T-helper 17 cell (primary cell): ENCODE measurements at places on chromosomes 7 and 10.
A peak's percentile ranks its signal among the peaks of the same experiment; 100 is the strongest.

GRCh38 chr10:59346321-59346720 lies 16.0 kb downstream of the FAM13C start:
- H3K4me1 ChIP-seq, result no peaks in the 10 kb centered on the region
- no peak for DNase-seq
- H3K4me3 ChIP-seq, result no peak overlapping the region
- H3K36me3 ChIP-seq, result no peaks in the 10 kb centered on the region
- no peak overlapping the region for H3K27ac ChIP-seq

DNA sequence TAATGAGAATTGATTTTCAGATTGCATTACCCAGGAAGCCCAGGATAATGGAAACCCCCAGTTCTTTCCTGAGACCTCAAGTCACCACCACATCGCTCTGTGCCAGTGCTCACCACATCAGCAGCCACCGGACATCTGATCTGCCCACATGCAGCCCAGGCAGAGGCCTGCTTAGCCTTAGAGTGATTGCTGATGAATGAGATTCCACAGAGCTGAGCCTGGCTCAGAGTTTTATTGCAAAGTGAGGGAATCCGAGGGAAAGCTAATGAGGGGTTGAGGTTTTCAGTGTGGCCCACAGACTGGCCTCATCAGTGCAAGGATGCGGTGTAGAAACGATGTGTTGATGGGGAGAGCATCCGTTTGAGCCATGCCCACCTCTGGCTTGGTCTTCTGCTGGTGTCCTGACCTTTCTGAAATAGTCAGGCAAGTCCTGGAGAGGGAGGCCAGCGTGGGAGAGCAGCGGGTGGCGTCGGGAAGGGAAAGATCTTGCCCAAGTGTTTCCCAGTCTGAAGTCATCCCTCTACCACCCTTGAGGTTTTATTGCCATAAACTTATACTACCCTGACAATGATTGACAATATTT lies 120.3 kb downstream of the ITIH5 start:
- H3K4me3 ChIP-seq, result no peak overlapping the region
- peaks cover 21% of the 10 kb centered on the region for H3K27me3 ChIP-seq
- no peaks in the 10 kb centered on the region for H3K36me3 ChIP-seq
- H3K4me1 ChIP-seq, result peaks cover 6% of the 10 kb centered on the region
- no peak overlapping the region for H3K27ac ChIP-seq
- no peak for DNase-seq

GRCh38 chr7:2633538-2634266 lies 1.9 kb downstream of the TTYH3 start:
- no peak for DNase-seq
- peaks cover 12% of the 10 kb centered on the region for H3K4me1 ChIP-seq
- peak overlapping the region; percentile 14 for H3K27ac ChIP-seq
- H3K36me3 ChIP-seq, result no peaks in the 10 kb centered on the region
- no peaks in the 10 kb centered on the region for H3K27me3 ChIP-seq

DNA sequence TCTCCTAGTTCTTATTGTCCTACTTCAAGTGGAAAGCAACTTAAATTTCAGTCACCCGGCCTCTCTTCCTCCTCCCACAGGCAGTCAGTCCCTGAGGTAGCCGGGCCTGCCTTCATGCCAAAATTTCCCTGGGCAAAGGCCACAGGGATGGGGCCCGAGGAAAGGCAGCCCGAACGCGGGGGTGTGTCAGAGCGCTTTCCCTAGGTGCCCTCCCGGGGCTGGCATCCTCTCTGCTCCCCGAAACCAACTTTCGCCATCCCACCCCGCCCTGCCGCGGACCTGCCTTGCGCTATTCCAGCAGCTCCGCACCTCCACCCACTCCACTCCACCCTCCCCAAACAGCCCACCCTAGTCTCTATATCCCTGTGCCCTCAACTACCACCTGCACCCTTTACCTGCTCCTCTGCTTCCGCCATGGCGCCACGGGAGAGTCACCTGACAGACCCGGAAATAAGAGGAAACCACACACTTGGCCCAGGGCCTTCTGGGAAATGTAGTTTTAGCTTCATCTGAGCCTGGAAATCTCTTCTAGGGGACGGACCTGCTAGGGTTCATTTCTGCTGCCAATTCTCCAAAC lies at the start of gene VPS41:
Gene VPS41, minus strand, starts transcription at position 433 of the 577 bp plus-strand sequence. Its CDS starts 17 bp downstream, at position 416.
- H3K27ac ChIP-seq, result peak within 1 kb of the TSS; percentile 94
- peaks cover 7% of the 10 kb centered on the region for H3K27me3 ChIP-seq
- DNase-seq, result peak; percentile 62
- peak within 1 kb of the TSS; percentile 100 for H3K4me3 ChIP-seq
- peaks cover 5% of the 10 kb centered on the region for H3K36me3 ChIP-seq
- peaks cover 26% of the 10 kb centered on the region for H3K4me1 ChIP-seq

GRCh38 chr10:110827410-110827809 lies 44.3 kb upstream of the PDCD4 start:
- H3K4me1 ChIP-seq, result no peaks in the 10 kb centered on the region
- DNase-seq, result no peak
- no peak overlapping the region for H3K4me3 ChIP-seq

DNA sequence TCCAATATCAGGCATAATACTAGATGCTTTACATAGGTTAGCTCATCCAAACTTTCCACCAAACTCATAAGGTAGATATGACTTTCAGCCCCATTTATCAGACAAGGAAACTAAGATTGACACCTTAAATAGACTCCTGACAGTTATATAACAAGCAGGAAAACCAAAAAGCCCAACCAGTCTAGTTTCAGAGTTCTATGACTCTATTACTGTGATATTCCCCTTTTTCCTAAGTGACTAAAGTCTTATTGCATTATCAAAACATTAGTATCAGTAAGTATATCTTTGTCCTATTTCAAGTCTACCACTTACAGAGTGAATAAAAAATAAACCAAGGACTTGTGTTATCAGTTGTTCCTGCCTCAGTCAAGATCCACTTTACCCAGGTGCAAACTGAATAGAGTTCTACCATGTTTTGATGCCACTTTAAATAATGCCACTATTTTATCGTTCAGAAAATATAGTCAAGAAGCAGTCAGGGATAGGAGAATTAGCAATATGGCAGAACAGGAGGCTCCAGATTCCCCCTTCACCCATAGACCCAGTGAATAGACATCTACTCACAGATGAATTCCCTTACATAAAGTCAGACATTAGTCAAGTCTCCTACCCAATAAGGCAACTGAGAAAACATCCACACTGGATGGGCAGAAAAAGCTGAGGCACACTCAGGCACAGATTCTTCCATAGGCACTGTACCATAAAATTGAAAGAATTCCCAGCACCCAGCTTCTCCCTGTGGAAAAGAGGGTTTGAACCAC lies 74.1 kb downstream of the CRPPA start:
- H3K36me3 ChIP-seq, result peaks cover 3% of the 10 kb centered on the region
- H3K4me3 ChIP-seq, result no peak overlapping the region
- DNase-seq, result no peak
- H3K27ac ChIP-seq, result no peak overlapping the region
- no peaks in the 10 kb centered on the region for H3K4me1 ChIP-seq
